Gastrocnemius medialis (tissue), 4 donors: ENCODE measurements at places on chromosomes 5 and 9.
A peak's percentile ranks its signal among the peaks of the same experiment; 100 is the strongest.

DNA sequence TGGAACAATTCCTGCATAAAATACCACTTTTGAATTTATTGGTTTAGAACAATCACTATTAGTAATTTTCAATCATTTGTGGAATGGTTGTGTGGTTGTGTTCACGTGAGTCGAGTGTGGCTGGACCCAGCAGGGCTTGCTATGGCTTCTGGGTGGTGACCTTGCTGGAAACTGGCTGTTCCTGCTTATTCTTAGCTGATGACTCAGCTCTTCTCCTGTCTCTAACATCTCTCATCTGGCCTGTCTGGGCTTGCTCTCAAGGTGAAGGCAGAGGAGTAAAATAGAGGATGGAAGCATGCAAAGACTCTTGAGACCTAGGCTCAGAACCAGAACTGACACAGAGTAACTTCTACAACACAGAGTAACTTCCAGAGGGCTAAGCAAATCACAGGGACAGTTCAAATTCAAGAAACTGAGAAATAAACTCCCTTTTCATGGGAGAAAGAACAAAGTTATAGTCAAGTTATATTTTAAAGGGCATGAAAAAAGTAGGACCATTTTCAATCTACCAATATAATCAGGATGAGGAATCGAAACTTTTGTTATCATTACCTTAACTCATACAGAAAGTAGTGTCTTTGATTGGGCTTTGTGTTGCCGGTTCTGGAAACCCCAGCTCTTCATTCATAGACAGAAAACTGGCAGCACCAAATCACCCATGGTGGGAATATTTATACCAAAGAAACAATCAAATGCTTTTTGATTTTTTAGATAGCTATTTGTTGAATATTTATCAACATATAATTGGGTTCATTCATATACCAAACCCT is 665.1 kb downstream of the CDH18 start:
- H3K4me3 ChIP-seq, result no peak overlapping the region
- H3K27ac ChIP-seq, result no peak overlapping the region
- no peaks in the 10 kb centered on the region for H3K27me3 ChIP-seq
- DNase-seq, result no peak
- H3K4me1 ChIP-seq, result no peaks in the 10 kb centered on the region

DNA sequence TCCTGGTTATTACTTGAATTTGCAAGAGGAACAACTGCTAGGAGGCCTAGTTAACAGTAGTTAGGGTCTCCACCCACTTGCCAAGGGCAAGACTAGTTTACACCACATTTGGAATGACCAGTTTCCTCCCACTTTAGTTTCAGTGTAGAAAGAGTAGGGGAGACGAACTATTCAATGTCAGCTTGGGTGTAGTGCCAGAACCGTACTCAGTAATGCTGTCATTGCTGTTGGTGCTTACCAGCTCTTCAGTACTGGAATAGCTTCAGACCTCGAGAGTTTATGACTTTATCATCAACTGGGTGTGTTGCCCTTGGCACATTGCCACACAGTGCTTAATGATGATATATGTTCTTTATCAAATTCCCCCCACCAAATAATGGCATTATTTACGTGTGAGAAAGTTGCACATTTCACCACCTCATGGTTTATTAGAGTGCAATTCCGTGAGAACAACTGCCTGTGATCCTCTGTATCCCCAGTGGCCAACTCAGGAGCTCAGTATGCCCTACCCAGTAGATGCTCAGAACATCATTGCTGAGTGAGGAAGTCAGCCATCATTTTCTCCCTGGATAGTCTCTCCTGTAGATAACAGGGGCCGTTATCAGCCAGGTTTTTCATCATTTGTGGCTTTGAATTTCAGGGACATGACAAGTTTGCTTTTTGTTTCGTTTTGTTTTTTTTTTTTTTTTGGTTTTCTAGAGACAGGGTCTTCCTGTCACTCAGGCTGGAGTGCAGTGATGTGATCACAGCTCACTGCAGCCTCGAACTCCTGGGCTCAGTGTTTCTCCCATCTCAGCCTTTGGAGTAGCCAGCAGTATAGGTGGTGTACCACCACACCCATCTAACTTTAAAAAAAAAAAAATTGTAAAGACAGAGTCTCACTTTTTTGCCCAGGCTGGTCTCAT is 67.3 kb downstream of the DOCK8 start:
- DNase-seq, result no peak
- no peaks in the 10 kb centered on the region for H3K27me3 ChIP-seq
- H3K36me3 ChIP-seq, result no peaks in the 10 kb centered on the region
- no peaks in the 10 kb centered on the region for H3K4me1 ChIP-seq

GRCh38 chr9:113528811-113529210 is 65.3 kb downstream of the RGS3 start:
- H3K27me3 ChIP-seq, result no peaks in the 10 kb centered on the region
- no peak overlapping the region for H3K4me3 ChIP-seq
- H3K27ac ChIP-seq, result peak overlapping the region; percentile 2
- no peak for DNase-seq
- no peaks in the 10 kb centered on the region for H3K36me3 ChIP-seq
- peaks cover 40% of the 10 kb centered on the region for H3K4me1 ChIP-seq

DNA sequence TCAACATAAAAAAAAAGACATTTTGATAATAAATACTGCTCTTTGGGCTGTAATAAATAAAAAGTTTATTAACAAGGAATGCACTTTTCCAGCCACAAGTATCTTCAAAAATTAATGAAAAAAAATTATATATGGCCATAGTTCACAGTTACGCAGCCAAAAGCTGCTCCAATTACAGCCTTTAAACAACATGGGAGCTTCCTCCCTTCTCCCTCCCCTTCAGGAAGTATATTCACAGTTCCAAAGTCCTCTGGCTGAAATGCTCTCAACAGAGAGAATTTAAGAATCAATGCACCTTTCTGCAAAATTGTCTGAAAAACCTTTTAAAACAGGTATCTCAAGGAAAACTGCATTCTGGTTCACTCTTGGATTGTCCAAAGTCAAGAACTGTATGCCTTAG is 5.9 kb downstream of the PLK2 start:
- no peak overlapping the region for H3K4me3 ChIP-seq
- no peak for DNase-seq

- no peaks in the 10 kb centered on the region for H3K36me3 ChIP-seq
- H3K27ac ChIP-seq, result no peak overlapping the region
- no peak for DNase-seq
These were observed 15.8 kb upstream of the HMHB1 start for GRCh38 chr5:143796125-143796524.

DNA sequence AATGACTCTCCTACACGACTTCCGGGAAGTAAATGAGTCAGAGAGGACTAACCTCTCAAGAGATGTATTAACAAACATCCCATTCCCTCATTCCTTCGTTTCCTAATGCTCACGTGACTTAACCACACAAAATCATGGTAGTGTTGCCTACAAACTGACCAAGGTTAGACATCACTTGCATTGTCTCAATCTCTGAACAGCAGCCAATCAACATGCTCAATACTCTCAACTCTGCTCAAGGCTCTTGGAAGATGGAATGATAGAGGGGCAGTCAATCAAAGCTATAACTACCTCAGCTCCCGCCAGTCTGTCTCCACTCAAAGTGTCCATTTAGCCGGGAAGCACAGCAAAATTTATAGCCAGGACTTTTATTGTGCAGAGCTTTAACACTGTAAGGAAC is 143.8 kb upstream of the PIK3R1 start:
- no peak overlapping the region for H3K4me3 ChIP-seq
- no peak for DNase-seq
- H3K36me3 ChIP-seq, result no peaks in the 10 kb centered on the region
- no peaks in the 10 kb centered on the region for H3K27me3 ChIP-seq
